ENCODE measurements at places on chromosomes 12 and 14. TPM values are rescaled to one million over a fixed set of nuclear protein-coding genes. Genes with fewer than 3 reads are reported as not detected.
A peak's percentile ranks its signal among the peaks of the same experiment; 100 is the strongest.

DNA sequence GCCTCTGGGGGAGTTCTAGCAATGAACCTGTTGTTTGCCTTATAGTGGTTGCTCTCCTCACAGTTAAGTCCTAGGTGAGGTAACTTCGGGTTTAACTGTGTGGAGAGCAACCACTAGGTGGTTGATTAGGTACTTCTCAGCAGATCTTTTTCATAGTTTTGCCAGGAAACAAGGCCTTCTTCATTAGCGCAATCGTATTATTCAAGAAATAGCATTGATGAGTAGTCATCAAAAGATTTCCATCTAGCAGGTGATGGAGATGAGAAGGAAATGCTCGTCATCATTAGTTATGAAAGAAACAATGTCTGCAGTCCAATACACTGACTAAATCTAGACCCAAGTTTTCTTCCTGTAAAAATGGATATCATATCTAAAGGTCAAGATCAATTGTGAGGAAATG lies 923.3 kb downstream of the AACS start:
- no peaks in the 10 kb centered on the region for H3K4me1 ChIP-seq
- H3K36me3 ChIP-seq, result no peaks in the 10 kb centered on the region
- no peak for DNase-seq
- no peak overlapping the region for H3K4me3 ChIP-seq
- no peaks in the 10 kb centered on the region for H3K27me3 ChIP-seq
- no peak overlapping the region for H3K27ac ChIP-seq

Gene PLD4
- total RNA-seq, result 0.18 TPM

- H3K36me3 ChIP-seq, result no peaks in the 10 kb centered on the region
- no peaks in the 10 kb centered on the region for H3K4me1 ChIP-seq
- H3K27me3 ChIP-seq, result no peaks in the 10 kb centered on the region
- DNase-seq, result no peak
- no peak overlapping the region for H3K4me3 ChIP-seq
- H3K27ac ChIP-seq, result no peak overlapping the region
These were observed 1059.5 kb downstream of the GALC start for GRCh38 chr14:86933460-86933859.

DNA sequence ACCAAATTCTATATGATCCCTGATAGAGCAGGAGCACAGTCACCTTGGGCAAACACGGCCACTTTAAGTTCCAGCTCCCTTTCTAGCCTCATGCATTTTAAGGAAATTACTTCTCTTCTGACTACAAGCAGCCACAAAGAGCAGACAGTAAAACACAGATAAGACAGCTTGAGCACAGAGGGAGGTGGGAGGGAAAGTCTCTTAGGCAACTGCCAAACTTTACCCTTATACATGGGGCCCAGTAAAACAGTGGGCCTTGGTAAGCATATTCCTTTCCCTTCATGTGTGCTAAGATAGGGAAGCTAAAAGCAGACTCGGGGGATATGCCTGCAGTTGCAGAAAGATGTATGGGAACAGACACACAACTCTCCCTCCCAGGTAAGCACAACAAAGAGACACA lies 235.9 kb downstream of the CPNE8 start:
- no peak overlapping the region for H3K4me3 ChIP-seq
- no peaks in the 10 kb centered on the region for H3K27me3 ChIP-seq
- no peaks in the 10 kb centered on the region for H3K36me3 ChIP-seq
- DNase-seq, result no peak

DNA sequence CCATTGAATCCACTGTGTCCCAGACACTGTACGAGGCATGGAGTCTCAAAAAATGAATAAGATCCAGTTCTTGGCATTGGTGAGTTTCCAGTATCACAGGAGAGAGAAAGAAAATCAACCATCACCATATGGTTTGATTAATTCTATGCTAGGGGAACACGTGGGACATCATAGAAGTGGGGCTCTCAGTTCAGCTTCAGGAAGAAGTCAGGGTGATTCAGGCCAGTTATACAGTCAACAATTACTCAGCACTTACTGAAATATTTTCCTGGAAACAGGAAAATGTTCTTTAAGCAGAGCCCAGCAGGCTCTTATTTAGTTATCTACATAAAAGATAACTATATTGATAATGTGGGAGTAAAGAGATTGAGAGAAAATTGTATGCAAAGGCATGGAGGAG lies 407.2 kb downstream of the NOVA1 start:
- H3K4me3 ChIP-seq, result no peak overlapping the region
- no peaks in the 10 kb centered on the region for H3K36me3 ChIP-seq
- no peak overlapping the region for H3K27ac ChIP-seq

GRCh38 chr14:44854114-44854513 lies 107.6 kb downstream of the KLHL28 start:
- H3K27ac ChIP-seq, result no peak overlapping the region
- no peak for DNase-seq
- H3K4me1 ChIP-seq, result no peaks in the 10 kb centered on the region
- no peaks in the 10 kb centered on the region for H3K36me3 ChIP-seq

GRCh38 chr12:85461127-85461526 lies 181.1 kb downstream of the ALX1 start:
- no peaks in the 10 kb centered on the region for H3K27me3 ChIP-seq
- H3K4me1 ChIP-seq, result peaks cover 13% of the 10 kb centered on the region
- H3K36me3 ChIP-seq, result no peaks in the 10 kb centered on the region

GRCh38 chr14:54908190-54908589 lies 5.6 kb upstream of the GCH1 start:
- H3K4me1 ChIP-seq, result no peaks in the 10 kb centered on the region
- no peaks in the 10 kb centered on the region for H3K36me3 ChIP-seq
- H3K27me3 ChIP-seq, result no peaks in the 10 kb centered on the region
- no peak overlapping the region for H3K4me3 ChIP-seq
- no peak overlapping the region for H3K27ac ChIP-seq

DNA sequence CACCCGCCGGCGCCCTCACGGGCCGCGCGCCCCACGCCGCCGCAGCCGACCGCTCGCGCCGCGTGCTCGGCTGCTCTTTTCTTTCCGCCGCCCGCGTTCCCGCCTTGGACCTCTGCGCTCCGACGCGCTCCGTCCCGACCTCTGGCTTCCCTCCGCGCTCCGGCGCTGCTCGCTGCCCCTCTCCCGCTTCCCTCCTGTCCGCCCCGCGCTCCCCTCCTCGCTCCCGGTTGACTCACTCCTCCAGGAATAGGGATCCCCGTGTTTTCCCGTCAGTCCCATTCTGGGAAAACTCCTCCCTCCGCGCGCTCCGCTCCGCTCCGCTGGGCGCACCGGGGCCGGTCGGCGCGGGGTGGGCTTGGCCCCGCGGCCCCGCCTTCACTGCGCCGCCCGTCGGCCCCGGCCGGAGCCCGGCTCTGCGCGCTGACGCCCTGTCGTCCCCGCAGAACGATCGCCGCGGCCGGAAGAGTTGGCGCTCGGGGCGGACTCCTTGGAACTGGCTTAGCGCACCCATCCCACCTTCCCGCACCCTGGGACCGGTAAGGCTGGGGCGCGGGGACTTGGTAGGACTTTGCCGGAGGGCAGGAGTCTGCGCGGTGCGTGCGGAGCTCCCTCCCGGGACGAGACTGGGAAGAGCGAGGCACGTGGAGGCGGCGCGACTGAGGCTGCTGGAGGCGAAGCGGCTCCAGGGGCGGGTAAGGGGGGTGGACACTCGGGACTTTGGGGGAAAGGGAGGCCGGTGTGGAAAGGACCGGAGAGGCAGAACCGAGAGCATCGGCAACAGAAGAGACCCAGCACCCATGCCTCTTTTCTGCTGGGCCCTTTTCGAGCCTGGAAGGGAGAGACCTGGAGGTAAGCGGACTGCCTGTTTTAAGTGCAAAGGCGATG lies 550 bp downstream of the TEAD4 start:
- peak overlapping the region; percentile 96 for H3K27ac ChIP-seq
- peak overlapping the region; percentile 60 for H3K4me3 ChIP-seq
- H3K4me1 ChIP-seq, result peaks cover 26% of the 10 kb centered on the region
- H3K36me3 ChIP-seq, result no peaks in the 10 kb centered on the region
- no peak for DNase-seq
- no peaks in the 10 kb centered on the region for H3K27me3 ChIP-seq

All from esophagus squamous epithelium (tissue), 5 donors.